Activated T-cell treated with anti-CD3 and anti-CD28 coated beads for 1 hour (primary cell): ENCODE measurements at places on chromosomes 3 and 15.

- DNase-seq, result no peak
These were observed 148.8 kb upstream of the HES1 start for GRCh38 chr3:193987186-193987585.

- no peak for DNase-seq
These were observed 71.4 kb downstream of the KLF13 start for GRCh38 chr15:31397851-31398661.

DNA sequence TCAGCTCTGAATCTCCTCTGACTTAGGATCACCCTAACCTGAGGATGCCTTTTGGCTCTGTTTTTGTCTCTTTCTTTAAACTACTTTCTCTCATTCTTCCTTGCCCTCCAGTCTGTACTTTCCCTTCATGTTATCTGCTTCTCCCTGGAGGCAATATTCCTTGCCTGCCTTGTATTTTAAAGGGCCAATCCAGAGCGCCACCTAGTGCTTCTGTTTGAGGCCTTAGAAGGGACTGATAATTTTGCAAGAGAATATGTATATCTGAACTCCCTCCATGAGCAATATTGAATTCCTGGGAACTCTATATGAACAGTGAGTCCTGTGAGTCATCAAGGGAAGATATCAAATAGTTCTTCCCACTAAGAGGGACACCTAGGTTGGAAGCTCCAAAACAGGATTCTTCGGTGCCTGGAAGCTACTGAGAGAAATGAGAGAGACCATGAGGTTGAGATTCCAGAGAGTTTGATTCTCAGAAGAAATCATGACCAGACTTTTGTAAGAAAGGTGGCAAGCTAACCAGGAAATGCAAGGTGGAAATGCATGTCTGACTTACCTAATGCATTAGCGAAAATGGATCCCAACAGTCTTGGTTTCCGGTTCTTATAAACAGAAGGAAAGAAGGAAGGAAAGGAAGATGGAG, 203.8 kb upstream of the CD96 start:
- DNase-seq, result peak; percentile 19

GRCh38 chr3:46609944-46610722, 2.2 kb upstream of the FAM240A start:
- no peak for DNase-seq

DNA sequence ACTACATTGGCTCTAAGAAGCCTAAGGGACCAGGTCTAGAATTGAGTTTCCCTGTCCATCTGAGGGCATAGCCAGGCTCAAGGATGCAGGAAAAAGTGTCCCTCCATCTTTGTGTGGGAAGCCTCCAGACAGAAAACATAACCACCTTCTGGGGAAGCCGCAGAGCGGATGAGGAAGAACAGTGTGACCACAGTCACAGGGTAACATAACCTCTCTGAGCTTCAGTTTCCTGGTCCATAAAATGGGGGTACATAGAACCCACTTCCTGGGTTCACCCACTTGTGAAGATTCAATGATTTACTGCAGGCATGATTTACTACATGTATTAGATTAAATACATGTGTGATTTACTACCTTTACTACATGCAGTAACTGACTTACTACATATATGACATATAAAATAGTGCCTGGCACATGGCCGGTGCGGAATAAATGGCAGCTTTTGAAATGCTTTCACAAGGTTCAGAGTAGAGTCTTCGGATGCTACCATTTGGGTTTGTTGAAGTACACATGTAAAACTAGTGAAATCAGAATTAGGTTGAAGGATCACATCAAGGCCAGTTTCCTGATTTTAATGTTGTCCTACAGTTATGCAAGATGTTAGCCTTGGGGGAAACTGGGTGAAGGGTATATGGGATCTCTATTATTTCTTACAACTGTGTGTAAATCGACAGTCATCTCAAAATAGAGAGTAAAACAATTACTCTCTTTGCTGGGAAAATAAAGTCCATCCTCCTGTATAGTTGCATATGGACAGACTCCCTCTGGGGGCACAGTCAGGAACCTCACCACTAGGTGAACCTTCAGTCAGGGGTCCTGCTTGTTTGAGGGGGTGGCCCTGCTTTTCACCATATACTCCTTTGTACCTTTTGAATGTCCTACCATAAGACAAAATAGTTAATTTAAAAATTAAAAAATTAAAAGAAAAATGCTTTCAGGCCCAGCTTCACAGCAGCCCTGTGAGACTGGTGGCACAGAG, 86.0 kb downstream of the SEMA5B start:
- no peak for DNase-seq

DNA sequence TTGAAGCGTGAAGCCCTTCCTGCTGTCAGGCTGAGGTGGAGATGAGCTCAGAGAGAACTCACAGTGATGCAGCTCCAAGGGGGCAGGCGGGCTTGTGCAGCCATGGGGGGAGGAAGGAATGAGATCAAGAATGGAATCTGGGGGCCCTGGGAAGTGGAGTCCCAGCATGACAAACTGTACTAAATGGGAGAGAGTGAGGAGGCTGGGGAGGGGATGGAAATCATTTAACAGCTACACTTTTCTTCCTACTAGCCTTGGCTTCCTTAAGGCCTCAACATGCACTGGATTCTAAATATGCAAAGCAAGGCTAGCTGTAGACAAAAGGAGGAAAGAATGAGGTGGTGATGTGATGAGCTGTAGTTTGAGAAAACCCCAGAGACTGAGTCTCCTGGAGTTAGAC, 133.9 kb downstream of the EEFSEC start:
- DNase-seq, result no peak

DNA sequence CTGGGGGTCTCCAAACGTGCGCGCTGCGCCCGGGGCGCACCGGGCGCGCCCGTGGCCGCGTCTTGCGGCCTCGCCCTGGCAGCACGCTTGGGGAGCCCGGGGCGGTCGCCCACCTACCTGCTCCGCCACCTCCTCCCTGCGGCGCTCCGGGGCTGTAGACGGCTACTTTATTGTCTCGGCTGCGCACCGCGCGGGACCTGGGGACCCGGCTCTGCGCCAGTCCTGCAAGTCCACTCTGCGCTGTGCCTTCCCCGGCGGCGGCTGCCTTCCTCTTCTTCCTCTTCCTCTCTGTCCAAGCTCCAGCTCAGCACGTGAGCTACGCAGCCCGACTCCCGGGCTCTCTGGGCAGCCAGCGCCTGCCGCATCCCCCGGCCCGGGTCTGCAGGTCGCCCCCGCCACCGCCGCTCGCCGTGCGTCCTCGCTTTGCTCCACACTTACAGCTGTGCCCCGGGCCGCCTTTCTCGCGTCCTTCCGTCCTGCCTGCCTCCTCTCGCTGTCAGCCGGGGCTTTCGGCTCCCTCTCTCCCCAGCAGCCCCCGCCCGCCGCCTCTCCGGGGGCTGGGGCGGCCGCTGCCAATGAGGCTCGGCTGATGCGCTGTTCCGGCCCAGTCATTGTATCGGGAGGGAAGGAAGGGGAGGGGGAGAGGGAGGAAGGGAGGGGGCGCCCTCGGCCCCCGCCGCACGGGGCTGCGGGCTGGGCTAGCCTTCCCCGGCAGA, 156.4 kb upstream of the FRMD4B start:
- no peak for DNase-seq

DNA sequence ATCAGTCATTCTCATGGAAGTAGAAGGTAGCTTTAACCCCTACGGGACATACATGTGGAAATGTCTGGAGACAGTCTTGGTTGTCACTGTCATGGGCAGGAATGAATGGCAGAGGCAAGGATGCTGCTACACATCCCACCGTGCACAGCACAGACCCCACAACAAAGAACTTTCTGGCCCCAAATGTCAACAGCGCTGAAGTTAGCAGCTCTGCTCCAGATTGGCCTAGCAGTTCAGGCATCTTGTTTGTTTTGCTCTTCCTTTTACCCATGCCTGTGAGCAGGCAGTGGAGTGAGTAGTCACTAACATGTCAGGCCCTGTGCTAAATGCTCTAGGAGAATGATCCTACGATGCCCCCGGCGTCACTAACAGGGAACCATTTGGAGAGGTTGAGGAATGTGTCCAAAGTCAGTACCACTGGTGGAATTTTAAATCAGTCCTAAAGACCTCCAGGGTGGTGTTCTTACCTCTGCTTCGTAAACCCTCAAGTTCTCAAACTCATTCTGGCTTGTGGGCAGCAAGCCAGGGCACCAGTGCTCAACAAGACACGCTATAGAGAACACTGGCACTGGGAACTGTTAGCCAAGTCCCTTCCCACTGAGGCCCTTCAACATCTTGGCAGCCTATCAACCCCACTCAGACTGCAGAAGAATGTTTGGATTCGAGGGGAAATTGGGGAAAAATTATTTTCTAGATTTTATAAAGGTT, 142.2 kb downstream of the FOXP1 start:
- DNase-seq, result no peak

DNA sequence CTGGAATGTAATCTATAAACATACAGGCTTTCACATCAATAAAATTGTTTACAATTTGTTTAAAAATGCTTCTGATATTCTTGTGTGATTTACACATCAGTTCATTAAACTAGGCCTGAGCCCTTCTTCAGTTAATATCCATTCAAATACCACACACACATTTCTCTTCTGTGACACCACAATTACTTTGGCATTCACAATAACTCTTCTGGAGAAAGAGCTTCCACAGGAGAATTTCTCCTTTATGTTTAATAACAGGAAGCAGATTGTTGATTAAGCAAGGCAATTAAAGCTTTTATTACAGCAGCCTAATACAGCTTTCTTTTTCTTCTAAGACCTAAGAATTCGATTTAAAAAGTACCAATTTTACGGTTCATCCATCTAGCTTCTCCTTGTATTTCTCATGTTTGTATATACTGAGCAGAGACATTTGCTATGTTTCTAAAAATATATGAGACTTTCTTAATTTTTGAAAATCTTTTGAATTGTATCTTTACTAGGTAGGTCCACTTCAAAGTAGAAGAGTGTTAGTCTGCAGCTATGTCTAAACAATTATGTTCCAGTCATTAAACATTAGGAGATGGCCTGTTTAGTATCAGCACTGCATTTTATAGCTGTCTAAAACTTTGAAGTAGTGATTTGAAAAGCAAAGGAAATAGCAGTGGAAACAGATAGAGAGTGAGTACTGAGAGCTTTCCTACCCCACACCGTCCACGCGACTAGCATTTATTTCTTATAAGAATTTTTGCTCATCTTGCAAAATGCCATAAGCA, 511.1 kb upstream of the UBE2E2 start:
- DNase-seq, result no peak

DNA sequence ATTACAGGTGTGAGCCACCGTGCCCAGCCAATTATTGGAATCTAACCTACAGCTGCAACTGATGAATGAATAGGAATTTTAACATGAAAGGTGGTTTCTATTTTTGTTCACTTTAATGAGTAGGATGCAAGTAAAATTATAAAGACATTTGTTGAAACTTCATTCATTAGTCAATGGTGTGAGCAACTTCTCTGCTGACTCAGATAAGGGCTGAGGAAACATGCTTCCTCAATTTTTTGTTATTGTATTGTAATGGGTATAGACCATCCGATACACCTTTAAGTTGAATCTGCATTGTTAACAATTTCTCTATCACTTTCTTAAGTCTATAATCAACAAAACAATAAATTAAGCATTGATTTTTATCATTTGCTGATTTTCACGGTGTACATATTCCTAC, 127.8 kb downstream of the STAG1 start:
- no peak for DNase-seq

- no peak for DNase-seq
These were observed 41.6 kb upstream of the CNOT10 start for GRCh38 chr3:32643354-32643753.

DNA sequence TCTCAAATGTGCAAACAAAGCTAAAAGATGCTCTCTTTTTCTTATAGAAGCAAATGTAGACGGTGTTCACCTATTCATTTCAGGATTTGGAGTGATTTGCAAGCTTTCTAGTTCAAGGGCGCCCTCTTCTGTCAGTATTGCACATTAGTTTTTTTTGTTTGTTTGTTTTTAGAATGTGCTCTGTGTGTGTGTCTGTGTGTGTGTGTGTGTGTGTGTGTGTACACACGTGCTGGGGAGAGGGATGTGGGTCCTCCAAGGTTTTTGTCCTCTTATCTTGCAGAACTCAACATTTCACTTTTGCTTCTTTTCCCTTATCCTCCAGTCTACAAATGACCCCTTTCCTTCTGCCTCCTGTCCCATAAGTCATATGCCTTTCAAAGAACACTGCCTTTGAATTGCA, 23.5 kb downstream of the DNAH1 start:
- peak; percentile 9 for DNase-seq
